NCI-H187 treated with DMSO at 0.1 percent for 48 hours (cell line): ENCODE measurements at places on chromosomes 12 and 14.

- no peak for DNase-seq
Measured at GRCh38 chr12:28350502-28350901, 160.2 kb downstream of the CCDC91 start.

DNA sequence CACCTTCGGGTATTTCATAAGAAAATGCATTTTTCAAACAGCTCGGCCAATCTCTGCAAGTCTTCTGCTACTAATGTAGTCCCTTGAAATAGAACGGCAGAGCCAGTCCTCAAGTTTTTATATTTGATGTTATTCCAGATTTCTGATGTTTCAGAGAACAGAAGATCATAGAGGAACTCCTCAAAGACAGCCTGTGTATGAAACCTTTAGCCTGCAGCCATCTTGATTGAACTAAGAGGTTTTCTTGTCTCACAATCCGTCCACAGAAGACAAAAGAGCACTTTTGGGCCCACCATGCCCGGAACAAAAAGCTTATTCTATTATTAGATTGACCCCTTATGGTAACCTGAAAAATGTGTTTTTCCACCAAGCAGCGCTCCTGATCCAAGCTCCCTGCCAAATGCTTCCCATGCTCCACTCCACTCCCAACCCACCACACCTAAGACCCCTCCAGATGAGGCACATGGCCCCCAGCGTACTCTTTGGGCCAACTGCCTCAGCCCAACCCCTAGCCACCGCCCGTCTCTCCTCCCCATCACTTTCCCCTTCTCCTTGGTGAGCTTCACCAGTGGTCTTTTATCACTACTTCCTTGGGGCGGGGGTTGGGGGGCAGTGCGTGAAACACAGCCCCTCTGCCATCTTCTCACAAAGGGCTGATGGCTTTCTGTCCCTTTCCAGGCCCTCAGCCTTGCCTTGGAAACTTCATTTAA is 175.8 kb downstream of the CALM1 start:
- no peak for DNase-seq

DNA sequence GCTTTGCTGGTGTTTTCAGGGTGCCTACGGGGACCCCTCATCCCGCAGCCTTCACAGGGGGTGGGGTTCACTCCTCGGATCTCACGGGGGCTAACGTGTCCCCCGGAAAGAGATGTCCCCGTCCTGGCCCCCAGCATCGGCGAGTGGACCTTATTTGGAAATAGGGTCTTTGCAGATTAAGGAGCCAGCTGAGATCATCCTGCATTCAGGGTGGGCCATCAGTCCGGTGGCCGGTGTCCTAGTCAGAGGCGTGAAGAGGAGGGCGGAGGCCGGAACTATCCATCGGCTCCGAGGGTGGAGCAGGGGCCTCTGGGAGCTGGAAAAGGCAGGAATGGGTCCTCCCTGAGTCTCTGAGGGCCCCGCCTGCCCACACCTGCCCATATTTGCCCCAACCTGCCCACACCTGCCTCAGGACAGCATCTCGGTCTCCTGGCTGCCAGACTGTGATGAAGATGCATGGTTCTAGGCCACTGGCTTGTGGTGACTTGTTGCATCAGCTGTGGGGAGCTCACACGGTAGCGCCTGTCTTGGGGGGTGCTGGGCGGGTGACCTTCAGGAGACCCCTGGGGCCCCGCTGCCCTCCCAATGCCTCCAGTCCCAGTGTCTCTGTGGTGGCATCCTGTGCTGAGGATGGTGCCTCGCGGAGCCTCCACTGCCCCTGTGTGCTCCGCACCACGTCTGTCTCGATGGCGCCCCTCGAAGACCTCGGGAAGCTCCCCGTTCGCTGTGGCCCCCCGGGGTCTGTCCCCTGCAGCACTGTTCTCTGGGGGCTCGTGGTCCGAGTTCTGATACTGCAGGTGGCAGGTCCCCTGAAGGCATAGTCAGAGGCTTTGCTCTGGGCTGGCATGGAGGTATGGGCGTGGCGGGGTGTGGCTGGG is 14.7 kb downstream of the NOC4L start:
- no peak for DNase-seq

DNA sequence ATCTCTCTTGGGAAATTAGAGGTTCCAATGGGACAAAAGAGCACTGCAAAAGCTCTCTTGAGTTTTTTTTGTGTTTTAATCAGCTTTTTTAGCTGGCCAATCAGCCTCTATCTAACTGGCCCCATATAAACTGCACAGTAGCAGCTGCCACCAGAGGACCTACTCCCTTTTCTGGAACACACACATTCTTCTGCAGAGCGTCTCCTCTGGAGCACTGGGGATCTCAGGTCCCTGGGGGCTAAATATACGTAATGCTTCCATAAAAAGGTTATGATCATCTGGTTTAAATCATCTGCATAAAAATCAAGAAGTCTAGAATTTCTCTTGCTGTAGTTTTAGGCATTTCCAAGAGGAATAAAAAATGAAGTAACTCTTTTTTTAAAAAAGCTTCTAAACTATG is 32.3 kb downstream of the TSPAN8 start:
- no peak for DNase-seq

DNA sequence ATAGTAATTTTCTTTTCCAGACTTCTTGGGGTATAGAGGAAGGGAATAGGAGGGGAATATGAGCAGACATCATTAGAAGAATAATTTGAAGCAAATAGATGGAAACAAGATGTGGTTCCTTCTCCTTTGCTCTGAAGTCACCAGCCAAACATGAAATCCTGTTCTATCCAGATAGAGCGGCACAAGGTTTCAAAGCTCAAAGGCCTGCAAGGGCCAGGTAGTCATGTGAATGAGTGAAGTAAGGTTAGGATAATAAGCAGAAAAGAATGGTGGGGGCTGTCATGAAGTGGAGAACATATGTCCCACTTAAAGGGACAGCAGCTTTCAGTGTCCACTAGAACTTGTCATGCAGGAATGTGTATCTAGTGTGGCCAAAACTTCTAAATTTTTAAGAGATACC is 2.5 kb upstream of the IKZF4 start:
- no peak for DNase-seq

DNA sequence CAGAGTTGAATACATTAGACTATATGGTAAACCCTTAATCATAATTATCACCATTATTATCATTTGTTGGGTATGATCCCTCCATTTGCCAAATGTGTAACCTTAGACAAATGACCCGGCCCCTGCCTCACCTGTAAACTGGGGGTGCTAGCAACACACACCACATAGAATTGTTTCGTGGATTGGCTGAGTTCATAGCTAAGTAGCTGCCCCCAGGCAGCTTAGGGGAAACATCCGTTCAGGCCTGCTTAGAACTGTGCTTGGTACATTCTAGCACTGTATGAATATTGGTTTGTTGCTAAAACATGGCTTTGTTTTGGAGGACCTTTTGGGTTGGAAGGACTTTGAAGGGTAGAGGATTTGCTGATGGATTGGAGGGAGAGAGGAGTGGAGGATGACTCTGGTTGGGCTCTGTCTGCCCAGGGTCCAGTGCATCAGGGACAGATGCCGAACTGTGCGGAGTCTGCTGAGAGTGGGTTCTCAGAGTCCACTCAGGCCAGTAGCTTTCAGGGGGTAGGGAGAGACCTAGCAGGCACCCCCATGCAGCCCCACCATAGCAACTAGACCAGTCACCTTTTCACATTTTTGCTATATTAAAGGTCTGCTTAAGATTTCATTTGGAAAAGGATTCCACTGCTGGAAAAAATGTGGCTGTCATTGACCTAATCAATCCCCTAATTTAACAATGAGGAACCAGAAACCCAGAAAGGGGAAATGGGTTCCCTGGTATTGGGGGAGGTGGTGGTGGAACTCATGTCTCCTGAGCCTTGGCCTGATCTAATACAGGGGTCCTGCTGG is 2.2 kb downstream of the RIN3 start:
- no peak for DNase-seq

DNA sequence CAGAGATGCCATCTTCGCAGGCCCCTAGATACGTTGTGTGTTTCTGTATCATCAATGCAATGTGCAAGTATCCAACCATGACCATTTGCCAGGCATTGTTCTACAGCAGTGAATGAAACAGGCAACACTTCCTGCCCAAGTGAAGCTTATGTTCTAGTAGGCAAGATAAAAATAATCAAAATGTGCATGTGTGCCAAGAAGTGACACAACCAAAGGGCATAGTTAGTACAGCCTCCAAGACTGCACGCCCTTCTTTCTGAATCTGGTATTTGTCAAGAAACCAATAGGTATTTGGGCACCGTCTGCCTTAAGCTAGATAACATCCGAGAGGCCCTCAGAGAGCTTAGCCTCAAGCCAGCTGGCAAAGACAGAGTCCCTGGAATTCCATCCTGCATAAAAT is 152.0 kb downstream of the TMEM132C start:
- DNase-seq: no peak

DNA sequence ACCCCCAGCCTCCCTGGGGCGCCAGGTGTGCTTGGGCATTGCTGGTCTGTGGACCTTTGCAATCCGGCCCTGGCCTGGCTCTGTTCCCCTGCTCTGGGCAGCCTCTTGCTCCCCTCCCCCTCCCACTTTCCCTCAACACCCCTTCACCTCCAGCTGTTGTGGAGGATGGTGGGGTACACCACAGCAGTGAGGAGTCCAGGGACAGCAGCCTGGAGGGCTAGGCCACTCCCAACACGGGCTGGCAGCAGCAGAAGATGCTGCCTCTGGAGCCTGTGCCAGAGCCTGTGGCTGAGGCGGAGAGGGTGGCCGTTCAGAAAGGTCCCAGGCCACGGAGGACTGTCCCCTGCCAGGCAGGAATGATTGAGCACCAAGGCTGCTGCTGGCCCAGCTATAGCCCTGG is 7.6 kb downstream of the ZBTB42 start:
- no peak for DNase-seq

GRCh38 chr12:13561923-13562322 is 365.4 kb downstream of the EMP1 start:
- DNase-seq: no peak

DNA sequence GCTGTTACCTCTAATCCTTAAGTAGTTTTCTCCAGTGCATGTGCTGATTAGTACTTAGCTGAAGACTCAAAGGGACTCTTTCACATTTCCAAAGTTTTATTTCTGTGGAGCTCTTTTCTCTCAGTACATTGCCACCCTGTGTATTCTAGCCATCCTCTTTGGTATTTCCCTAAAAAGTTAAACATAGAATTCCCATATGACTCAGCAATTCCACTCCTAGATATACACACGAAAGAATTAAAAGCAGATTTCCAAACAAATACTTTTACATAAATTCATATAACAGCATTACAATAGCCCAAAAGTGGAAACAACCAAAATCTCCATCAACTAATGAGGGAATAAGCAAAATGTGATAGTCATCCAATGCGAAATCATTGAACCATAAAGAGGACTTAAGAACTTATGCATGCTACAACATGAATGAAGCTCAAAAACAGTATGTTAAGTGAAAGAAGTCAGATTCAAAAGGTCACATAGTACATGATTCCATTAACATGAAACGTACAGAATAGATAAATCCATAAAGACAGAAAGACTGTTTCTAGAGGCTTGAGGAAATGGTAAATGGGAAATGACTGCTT is 9.0 kb upstream of the NOVA1 start:
- DNase-seq: no peak

- DNase-seq: no peak
Measured at GRCh38 chr12:44370982-44371381, 505.1 kb downstream of the NELL2 start.

- DNase-seq: no peak
Measured at GRCh38 chr12:125220404-125221273, 155.4 kb downstream of the AACS start.

GRCh38 chr14:34177466-34177865 is 226.6 kb upstream of the EGLN3 start:
- DNase-seq: no peak

- no peak for DNase-seq
Measured at GRCh38 chr12:27000961-27001360, 13.2 kb downstream of the TM7SF3 start.

DNA sequence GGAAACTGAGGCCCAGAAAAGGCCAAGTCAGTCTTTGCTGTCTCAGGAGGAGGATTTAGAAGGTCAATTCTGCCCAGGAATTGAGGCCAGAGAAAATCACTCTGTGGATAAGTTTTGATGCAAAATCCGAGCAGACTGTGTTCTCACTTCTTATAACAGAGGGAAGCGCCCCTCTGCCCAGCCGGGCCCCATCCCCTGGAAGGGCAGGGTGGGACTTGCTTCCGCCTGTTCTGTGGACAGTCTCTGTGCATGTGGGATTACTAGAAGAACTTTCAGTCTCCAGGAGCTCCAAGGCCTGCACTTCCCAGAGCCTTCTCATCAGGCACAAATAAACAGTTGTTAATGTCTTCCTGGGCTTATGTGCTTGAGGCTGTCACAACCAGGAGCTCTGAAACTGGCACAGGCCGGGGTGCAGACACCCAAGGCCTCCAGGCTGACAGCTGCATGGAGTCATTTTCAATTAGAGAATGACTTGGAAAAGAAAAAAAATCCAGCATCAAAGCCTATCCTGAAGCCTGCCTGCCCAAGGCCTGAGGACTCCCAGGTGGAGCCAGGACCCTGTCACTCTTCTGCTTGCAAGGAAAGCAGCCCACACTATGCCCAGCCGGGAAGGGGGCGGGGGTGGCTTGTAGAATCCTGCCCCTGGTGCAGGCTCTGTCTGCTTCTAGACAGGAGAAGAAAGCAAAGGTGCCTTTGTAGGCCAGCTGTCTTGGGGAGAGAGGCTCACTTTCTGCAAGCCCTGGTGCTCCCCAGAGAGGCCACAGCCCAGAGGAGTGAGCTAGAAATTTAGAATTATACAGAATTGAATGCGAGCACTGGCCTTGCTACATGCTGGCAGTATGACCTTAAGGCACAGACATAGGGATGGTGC is 84.7 kb downstream of the NTF3 start:
- no peak for DNase-seq

DNA sequence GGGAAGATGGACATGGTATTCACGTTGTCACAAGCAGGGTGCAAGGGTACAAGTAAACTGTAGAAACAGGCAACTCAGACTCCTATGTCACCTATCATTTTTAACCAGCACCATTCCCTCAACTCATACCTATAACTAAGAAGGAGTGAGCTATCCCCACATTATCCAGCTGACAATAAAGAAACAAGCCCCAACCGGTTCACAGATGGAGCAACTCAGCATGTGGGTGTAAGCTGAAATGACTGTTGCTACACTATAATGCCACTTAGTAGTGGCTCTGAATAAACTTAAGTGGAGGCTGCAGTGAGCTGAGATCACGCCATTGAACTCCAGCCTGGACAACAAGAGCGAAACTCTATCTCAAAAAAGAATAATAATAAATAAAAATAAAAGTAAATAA is 829.5 kb upstream of the MDGA2 start:
- DNase-seq: no peak

GRCh38 chr14:79044894-79045624 is 874.9 kb downstream of the NRXN3 start:
- DNase-seq: no peak

GRCh38 chr12:82203086-82203485 is 155.1 kb downstream of the CCDC59 start:
- DNase-seq: no peak

DNA sequence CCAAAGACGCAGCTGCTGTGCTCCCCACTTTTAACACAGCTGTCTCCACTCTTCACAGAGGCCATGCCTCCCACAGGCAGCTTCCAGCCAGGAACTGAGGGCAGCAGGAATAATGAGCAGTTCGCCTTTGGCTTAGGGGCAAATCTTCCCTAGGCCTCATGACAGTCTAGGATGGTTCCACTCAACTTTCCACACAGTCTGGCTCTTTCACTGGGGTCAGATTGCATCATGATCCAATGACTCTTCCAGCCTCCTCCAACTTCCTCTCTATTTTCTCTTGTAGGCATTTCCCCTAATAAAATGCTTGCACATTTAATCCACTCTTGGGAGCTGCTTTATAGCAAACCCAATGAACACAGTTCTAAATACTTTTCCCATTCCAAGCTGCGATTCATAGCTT is 271.6 kb upstream of the ATP2B1 start:
- no peak for DNase-seq

- DNase-seq: no peak
Measured at GRCh38 chr14:21307637-21308036, 27.8 kb downstream of the RPGRIP1 start.
